ENCODE measurements at places on chromosomes 1 and 21. TPM values are rescaled to one million over a fixed set of nuclear protein-coding genes. Genes with fewer than 3 reads are reported as not detected.

The NEK7 gene
- total RNA-seq: 1,186 TPM

The PLCH2 gene
- total RNA-seq: not detected

The TMEM82 gene
- not detected for total RNA-seq

The OR1C1 gene
- not detected for total RNA-seq

The PSEN2 gene
- total RNA-seq: 13.9 TPM

DNA sequence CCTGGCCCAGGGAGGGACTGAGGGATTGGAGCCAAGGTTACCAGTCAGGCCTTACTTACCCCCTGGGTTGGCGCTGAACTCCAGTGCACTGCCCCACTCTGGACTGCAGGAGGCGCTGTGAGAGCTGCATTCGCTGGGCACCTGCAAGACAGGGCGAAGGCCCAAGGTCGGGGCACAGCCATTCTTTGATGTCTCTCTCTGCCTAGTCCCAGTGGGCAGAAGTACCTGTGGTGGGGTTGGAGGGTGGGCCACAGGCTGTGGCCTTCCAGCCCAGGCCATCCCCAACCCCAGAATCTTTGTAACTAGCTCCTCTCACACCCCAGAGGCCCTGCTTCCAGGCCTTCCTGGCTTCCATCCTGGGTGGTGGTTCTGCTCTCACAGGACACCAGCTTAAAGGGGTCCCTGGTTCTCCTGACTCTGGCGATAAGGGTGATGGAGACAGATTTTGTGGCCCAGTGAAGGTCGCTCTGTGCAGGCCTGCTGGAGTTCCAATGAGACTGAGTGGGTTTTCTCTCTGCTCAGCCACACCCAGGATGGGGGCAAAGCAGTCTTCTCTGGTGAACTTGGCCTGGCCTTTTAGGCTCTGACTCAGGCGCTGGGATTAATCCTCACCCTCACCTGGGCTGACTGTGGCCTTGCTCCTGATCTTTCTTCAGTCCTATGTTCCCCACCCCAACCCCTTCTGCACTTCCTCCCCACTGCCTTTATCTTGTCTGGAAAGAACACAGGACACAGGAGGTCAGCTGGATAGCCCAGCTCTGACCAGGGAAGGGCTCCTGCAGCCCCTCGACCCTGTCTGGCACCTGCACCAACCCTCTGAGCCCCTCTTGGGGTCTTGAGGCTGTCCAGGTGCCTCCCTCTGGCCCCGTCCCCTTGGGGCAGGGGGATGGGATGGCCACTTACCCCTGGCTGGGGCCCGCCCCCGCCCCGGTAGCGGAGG, 954 bp downstream of the MYOG start:
- DNase-seq: no peak

- DNase-seq: peak; percentile 24
These were observed 54.4 kb upstream of the GCLM start for GRCh38 chr1:93963585-93963984.

DNA sequence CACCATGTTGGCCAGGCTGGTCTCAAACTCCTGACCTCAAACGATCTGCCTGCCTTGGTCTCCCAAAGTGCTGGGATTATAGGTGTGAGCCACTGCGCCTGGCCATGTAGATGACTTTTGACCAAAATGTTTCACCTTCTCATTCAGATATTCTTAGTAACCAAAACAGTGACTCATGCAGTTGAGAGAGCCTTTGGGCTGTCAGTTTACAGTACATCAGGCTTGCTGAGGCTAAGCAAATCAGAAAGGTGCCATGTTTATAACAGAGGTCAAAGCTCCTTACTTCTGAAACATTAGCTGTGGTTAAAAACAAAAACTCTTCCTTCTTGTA, 21.0 kb downstream of the CNIH4 start:
- DNase-seq: peak; percentile 57

DNA sequence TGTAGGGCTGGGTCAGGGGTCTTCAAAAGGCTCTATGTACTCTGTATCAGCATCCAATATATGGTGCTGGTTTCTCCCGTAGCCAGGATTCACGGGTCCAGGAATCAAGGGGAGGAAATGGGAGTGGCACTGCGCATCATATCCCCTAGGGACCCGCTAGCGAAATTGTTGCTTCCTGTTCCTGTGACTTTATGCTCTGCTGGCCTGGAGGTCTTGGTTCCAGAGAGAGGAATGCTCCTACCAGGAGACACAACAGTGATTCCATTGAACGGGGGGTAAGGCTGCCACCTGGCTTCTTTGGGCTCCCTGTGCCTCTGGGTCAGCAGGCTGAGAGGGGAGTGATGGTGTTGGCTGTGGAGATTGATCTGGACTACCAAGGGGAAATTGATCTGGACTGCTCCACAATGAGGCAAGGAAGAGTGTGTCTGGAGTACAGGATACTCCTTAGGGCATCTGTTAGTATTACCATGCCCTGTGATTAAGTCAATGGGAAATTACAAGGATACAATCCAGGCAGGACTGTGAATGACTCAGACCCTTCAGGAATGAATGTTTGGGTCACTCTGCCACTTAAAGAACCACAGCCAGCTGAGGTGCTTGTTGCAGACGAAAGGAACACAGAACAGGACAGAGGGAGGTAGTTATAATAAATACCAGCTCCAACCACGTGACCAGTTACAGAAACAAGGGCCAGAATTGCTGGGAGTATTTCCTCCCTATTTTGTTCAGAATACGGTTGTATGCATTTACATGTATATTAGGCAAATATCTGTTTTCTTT, 10.2 kb downstream of the SPSB1 start:
- DNase-seq: peak; percentile 95

All from GM23248 (cell line).